ENCODE measurements at places on chromosomes 4 and X.

- no peak for DNase-seq
Measured at GRCh38 chrX:150254909-150255308, 108.2 kb upstream of the MAMLD1 start.

GRCh38 chrX:48913605-48914366 is 2.3 kb upstream of the SLC35A2 start:
- no peak for DNase-seq

DNA sequence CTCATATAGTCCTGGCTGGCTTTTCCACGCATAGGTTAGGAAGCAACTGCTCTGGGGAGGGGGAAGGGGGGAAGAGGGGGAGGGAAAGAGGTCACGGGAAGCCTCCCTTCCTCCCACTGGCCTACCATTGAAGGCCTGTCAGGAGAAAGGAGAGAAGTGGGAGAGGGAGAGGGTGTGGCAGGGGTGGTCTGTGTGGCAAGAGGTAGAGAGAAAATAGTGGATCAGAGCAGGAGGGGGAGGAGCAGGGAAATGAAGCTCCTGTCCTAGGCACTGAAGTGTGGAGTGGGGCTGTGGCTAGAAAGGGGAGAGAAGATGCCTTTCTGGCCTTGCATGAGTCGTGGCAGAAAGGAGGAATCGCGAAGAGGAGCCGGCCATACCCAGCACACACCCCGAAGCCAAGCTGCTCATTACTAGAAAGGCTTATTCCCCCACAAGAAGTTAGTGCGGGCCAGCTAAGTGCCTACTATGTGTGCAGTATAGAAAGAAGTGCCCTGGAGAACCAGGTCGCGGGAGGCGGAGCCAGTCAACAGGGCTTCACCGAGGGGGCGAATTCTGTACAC is 1.1 kb upstream of the TMEM164 start:
- no peak for DNase-seq

DNA sequence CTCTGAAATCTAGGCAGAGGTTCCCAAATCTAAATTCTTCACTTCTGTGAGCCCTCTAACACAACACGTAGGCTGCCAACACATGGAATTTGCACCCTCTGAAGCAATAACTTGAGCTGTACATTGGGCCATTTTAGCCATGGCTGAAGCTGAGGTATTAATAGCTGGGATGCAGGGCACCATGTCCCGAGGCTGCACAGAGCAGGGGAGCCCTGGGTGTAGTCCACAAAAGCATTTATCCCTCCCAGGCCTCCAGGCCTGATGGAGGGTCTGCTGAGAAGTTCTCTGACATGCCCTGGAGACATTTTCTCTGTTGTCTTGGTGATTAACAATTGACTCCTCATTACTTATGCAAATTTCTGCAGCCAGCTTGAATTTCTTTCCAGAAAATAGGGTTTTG is 127.9 kb downstream of the PABPC4L start:
- no peak for DNase-seq

DNA sequence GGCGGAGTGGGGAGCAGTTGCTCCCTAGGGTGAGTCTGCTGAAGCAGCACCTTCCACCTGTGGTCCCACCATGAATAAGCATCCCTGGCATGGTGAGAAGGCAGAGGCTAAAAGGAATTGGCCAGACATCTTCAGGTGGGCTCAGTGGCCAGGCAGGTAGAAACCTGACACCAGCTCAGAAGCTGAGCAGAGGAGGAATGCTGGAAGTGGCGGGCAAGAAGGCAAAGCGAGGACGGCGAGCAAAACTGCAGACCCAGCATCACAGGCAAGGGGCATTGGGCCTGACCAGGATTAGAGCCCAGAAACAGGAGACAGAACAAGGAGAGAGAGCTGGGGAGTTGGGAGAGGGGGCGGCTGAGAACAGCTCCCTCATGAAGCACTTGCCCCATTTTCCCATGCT is 25.3 kb downstream of the TSC22D3 start:
- no peak for DNase-seq

DNA sequence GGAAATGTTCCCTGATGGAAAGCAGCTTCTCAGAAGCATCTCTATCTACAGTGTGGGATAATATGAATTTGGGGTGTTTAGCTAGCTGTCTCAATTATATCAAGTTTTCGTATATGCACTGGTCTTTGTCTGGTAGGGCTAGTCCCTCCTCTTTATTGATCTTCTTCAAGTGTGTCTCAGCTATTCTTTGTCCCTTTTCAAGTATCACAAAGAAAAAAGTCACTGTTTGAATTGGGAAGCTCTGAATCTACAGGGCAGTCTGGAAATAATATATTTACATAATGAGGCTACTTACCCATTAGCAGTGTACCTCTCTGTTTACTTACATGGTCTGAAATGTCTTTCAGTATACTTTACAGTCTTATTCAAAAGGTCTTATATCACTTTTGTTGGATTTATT is 526.0 kb downstream of the IL1RAPL1 start:
- no peak for DNase-seq

- no peak for DNase-seq
Measured at GRCh38 chr4:6918338-6918737, 8.7 kb downstream of the TBC1D14 start.

DNA sequence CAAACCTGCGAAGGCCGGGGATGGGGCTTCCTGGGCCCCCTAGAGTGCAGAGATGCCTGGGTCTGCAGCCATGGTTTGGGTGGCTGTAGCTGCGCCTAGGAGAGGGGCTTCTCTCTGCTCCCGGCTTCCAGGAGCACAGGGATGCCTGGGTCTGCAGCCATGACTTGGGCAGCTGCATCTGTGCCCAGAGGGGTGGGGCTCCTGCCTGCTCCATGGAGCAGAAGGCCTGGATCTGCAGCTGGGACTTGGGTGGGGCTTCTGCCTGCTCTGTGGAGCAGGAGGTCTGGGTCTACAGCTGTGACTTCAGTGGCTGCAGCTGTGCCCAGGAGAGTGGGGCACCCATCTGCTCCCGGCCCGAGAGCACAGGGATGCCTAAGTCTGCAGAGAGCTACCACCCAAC is 20.8 kb downstream of the SPON2 start:
- no peak for DNase-seq

DNA sequence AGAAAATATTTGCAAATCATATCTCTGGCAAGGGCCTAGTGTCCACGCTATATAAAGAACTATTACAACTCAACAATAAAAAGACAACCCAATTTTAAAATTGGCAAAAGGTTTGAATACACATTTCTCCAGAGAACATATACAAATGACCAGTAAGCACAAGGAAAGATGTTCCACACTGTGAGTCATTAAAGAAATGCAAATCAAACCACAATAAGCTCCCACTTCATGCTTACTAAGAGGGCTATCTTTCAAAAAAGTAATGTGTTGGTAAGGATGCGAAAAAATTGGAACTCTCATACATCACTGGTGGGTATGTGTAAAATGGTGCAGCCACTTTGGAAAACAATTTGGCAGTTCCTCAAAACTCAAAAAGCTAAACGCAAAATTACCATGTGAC is 884.0 kb upstream of the INTU start:
- no peak for DNase-seq

DNA sequence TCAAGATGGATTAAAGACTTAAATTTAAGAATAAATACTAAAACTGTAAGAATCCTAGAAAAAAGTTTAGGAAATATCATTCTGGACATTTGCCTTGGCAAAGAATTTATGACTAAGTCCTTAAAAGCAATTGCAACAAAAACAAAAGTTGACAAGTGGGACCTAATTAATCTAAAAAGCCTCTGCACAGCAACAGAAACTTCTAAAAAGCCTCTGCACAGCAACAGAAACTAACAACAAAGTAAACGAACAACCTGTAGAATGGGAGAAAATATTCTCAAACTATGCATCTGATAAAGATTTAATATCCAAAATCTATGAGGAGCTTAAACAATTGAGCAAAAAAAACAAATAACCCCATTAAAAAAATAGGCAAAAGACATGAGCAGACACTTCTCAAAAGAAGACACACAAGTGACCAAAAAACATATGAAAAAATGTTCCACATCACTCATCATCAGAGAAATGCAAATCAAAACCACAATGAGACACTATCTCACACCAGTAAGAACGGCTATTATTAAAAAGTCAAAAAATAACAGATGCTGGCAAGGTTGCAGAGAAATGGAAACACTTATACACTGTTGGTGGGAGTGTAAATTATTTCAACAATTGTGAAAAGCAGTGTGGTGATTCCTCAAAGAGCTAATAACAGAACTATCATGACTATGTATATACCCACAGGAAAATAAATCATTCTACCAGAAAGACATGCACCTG is 5.5 kb upstream of the OPRPN start:
- no peak for DNase-seq

GRCh38 chr4:8152090-8152864 is 6.3 kb downstream of the ABLIM2 start:
- no peak for DNase-seq

DNA sequence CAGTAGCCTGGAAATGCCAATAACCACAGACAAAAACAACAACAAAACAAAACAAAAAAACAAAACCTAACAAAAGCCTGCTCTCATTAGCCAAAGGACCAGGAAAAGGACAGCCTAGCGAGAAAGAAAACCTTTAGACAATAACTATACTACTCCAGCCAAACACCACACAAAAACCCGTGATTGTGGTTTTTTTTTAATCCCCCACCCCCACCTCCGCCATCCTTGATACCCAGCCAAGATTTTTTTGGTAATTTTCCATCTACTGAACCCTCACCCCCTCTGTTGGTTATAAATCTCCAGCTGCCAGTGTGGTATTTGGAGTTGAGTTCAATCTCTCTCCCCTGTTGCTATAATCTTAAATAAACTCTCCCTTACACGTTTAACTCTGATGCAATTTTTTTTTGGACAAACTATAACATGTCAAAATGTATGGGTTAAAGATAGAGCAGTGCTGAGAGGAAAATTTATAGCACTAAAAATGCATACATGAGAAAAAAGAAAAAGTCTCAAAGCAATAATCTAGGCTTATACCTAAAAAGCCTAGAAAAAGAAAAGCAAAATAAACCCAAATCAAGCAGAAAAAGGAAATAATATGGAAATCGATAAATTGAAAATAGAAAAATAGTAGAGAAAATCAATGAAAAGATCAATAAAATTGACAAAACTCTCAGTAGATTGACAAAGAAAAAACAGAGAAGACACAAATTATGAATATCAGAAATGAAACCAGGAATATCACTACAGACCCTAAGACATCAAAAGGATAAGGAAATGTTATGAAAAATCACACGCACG is 83.7 kb downstream of the NAT8L start:
- no peak for DNase-seq

DNA sequence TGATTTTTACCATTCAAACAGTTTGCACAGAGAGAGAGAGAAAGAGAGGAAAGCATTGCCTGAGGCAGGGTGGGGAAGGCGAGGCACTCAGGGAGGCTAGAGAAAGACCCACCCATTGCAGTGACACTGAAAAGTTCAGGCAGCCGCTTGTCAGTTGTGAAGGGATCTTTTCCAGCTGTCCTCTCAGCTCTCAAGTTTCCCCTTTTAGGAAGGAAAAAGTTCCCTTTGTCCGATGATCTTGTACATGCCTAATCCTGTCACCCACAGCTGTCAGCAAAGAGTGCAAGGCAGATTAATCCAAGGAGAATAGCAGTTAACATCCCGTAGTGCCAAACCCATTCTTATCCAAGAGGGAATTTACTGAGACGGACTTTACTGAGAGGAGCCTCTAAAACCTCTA is 255.0 kb downstream of the MAGEB5 start:
- DNase-seq = no peak

DNA sequence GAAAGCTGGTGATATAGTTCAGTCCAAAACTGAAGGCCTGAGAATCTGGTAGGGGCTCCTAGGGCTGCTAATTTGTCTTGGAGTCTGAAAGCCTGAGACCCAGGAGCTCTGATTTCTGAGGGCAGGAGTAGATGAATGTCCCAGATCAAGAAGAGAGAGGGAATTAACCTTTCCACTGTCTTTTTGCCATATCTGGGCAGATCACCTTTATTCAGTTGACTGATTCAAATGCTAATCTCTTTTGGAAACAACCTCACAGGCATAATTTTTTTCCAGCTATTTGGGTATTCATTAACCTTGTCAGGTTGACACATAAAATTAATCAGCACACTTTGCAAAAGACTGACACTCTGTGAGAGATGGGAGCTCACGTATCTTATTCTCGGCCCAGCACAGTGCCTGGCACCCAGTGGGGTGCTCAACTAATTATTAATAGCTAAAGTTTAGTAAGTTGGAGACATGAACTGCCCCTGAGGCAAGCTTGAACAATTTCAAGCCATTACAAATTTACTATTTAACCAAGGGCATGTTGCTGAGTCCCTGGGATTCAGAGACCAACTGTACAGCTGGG is 114.3 kb downstream of the CPEB2 start:
- no peak for DNase-seq

GRCh38 chr4:6887591-6888371 is 21.8 kb upstream of the TBC1D14 start:
- DNase-seq = no peak

GRCh38 chr4:6111354-6111960 is 88.9 kb downstream of the JAKMIP1 start:
- DNase-seq = no peak

DNA sequence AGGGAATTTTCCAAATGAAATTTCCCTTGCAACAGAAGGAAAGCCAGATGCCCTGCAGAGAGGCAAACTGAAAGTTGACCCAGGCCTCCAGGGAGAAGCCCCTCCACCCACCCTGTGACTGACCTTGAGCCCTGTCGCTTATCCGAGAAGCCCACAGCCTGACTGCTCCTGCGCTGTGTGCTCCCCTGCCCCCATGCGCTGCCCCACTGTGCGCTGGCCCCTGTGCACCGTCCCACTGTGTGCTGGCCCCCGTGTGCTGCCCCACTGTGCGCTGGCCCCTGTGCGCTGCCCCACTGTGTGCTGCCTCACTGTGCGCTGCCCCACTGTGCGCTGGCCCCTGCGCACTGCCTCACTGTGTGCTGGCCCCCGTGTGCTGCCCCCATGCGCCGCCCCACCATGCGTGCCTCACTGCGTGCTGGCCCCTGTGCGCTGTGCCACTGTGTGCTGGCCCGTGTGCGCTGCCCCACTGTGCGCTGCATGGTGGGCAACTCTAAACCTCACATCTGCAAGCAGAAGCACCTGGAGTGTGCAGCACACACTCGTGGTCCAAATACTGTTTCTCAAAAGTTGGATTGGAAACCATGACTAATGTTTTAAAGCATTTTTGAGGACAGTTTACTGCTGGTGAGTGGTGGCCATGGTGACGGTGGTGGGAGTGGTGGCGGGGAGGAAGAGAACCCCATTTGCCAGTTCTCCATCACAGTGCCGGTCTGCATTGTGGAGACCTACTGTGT is 8.3 kb upstream of the GRPEL1 start:
- DNase-seq = no peak

GRCh38 chr4:6845027-6845426 is 62.5 kb downstream of the KIAA0232 start:
- no peak for DNase-seq

DNA sequence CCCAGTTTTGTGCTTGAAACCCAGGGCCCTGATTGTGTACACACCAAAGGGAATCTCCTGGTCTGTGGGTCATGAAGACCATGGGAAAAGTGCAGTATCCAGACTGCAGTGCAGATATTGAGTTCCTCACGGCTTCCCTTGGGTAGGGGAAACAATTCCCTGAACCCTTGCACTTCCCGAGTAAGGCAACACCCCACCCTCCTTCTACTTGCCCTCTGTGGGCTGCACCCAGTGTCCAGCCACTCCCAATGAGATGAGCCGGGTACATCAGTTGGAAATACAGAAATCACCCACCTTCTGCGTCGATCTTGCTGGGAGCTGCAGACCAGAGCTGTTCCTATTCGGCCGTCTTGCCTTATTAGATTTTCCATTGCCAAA is 134.2 kb downstream of the FNIP2 start:
- no peak for DNase-seq

Measured in mesothelial cell of epicardium (in vitro differentiated cells).